ENCODE measurements at places on chromosomes 16 and 17.

DNA sequence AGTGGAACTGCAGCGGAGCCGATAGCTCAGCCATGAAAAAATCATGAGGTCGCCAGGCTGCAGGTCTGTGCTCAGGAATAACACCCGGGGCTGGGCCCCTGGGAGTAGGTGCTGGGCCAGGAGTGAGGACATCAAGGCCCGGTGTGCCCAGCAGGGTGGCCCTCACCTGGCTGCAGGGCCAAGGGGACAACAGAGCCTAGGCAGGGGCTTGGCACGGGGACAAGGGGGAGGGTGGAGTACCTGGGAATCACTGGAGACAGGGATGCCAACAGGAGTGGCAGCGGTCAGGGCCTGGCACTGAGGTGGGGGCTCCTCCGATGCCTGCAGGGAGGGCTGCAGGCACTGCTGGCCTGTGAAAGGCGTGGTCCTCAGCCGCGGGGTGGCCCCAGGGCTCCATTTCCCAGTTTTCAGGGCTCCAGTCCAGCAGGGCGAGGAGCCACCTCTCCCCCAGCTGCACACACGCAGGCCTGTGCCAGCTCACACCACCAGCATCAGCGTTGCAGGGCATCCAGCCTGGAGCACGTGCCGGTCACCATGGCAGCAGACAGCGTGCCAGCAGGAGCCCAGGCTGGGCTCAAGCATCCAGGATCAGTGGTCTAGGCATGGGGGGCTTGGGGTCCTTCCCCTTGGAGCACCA is 4.7 kb upstream of the FSCN2 start:
- DNase-seq = peak; percentile 73

DNA sequence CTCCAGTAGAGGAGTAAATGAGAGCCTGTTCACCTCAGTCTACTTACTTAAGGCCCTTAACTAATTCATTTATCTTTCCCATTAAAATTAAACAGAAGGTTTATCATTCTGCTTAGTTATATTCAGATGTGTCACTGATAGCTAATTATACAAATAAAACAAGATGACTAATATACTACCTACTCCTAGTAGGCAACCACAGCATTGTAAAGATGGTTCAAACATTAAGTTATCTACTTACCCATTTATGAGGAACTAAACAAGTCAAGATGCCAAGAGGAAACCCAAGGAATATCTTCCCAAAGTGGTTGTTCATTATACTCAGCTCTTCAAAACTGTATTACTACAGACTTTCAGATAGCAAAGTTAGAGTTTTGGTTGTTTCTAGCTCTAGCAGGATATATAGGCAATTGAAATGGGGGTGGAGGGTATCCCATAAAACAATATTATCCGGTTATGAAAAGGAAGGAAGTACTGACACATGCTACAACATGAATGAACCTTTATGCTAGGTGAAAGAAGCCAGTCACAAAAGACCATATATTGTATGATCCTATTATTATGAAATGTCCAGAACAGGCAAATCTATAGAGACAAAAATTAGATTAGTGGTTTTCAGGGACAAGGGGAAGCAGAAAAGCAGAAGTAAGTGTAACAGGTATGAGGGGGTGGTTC is 56.5 kb downstream of the SPAG9 start:
- DNase-seq = no peak

DNA sequence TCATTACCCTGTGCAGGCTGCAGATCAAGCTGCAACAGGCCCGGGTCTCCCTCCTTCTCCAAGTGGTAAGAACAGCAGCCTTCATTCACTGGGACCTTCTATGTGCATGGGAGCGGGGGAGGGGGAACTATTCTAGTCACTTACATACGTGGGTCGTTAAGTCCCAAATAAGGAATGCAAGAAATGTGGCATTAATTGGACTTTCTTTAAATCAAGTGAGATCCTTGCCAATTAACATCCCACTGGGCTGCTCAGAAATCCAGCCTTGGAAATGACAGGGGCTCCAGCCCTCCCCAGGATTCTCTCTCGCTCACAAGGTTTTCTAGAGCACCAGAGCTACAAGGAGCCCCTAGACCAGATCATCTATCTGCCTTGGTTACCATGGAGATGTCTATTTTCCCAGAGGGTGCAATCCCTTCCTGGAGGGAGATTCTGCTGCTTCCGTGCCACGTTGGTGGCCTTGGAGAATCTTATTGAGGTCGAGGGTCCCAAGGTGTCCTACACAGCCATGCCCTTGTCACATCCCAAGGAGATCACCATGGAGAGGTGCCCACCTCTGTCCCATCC is 5.2 kb upstream of the EIF1 start:
- DNase-seq = peak; percentile 70

- no peak for DNase-seq
Observed at GRCh38 chr17:52536489-52536888, 378.0 kb upstream of the CA10 start.

GRCh38 chr17:50211249-50212120 is 10.1 kb upstream of the COL1A1 start:
- no peak for DNase-seq

GRCh38 chr17:73643001-73643851 is 1.0 kb downstream of the SDK2 start:
- DNase-seq = peak; percentile 88

DNA sequence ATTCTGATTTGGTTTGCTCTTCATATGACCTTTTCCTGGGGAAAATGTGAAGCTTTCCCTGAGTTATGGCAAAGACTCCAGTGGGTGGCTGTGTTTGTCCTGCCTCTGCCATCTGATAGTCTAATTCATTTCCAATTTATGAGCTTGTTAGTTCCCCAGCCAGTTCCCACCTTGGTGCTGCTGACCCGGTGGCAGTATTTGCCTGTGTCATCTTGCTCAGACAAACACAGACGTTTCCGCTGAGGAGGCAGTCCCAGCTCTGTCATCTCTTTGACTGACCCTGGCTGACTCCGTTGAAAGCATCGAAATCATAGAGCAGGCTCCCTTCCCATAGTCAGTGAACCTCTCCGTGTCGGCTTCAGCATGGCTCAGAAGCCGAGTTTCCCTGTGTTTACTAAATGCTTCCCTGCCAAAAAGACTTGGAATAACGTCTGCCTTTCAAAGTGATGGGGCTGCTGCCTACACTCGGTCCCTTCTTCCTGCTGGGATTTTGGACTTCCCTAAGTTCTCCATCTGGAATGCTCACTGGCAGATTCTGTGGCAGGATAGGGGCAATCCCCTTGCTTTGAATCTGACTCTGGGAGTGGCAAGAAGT is 538.3 kb downstream of the NPIPA7 start:
- no peak for DNase-seq

GRCh38 chr17:65166787-65167186 is 29.6 kb downstream of the RGS9 start:
- no peak for DNase-seq

- DNase-seq = no peak
Observed at GRCh38 chr16:85057212-85057889, 29.8 kb downstream of the KIAA0513 start.

GRCh38 chr16:86151239-86151851 is 252.4 kb downstream of the IRF8 start:
- DNase-seq = no peak

GRCh38 chr17:44820631-44821212 is 9.4 kb downstream of the GJC1 start:
- DNase-seq = no peak

GRCh38 chr17:65054602-65055001 is 1.9 kb downstream of the GNA13 start:
- DNase-seq = no peak

DNA sequence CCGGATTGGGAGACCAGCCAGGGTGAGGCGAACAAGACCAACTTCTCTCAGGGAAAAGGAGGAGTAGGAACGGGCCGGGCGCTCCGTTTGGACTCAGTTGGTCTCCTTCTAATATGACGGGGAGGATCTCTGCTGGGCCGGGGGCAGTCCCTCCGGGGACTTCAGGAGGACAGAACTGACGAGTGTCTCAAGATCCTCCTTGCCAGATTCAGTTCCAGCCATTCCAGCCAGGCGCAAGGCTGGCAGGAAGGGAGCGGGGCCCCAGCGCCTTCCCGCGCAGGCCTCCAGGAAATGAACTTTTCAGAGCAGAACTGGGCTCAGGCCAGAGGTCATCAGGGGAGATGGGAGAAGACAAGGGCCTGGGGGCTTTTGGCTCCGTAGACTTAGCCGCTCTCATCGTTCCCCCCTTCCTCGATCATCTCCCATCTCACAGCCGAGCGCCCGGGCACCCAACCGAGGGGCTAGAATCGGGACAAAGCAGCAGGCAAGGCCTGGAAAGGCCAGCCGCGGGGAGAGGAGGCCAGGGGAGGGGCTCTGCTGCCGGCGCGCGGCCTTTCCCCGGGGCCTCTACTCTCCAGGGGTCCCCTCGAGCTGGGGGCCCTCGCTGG is 1.6 kb downstream of the ZNF423 start:
- peak; percentile 83 for DNase-seq

DNA sequence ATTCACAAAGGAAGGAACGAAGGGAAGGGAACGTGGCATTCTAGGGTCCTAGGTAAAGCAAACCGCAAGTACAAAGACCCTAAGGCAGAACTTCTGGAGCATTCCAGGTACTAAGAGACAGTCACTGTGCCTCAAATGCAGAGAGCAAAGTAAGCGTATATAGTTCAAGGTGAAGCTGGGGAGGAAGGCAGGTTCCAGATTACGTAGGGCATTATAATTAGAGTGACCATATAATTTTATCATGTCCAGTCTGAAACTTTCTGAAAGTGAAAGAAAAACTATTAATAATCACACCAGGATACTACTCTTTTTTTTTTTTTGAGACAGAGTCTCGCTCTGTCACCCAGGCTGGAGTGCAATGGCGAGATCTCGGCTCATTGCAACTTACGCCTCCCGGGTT is 25.7 kb downstream of the METTL16 start:
- DNase-seq = no peak

GRCh38 chr16:1158456-1159324 is 5.8 kb downstream of the CACNA1H start:
- peak; percentile 61 for DNase-seq

- DNase-seq = peak; percentile 34
Observed at GRCh38 chr17:58710948-58711552, 18.6 kb downstream of the RAD51C start.

GRCh38 chr17:39110435-39111136 is 40.9 kb downstream of the PLXDC1 start:
- DNase-seq = no peak

- DNase-seq = peak; percentile 99
Observed at GRCh38 chr17:7716901-7717755, at the start of gene DNAH2. Gene DNAH2 (plus strand): TSS chr17:7717744. CDS start chr17:7719735, 1,991 bp downstream.

DNA sequence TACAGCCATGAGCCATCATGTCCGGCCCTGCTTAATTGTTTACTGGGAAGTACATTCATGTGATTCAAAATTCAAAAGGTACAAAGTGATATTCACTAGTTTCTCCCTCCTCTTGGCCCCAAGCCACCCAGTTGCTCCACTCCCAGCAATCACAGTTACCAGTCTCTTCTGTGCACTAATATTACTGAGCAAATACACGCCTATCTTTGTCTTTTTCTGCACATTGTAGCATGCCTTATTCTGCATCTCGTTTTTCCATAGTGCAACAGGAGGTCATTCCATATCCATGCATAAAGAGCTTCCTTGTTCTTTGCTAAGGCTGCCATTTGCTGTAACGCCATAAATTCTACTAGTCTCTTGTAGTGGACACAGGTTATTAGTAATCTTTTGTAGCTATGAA is 2.2 kb upstream of the ALOX15 start:
- no peak for DNase-seq

- DNase-seq = no peak
Observed at GRCh38 chr17:41610965-41611640, 1.5 kb downstream of the KRT16 start.

DNA sequence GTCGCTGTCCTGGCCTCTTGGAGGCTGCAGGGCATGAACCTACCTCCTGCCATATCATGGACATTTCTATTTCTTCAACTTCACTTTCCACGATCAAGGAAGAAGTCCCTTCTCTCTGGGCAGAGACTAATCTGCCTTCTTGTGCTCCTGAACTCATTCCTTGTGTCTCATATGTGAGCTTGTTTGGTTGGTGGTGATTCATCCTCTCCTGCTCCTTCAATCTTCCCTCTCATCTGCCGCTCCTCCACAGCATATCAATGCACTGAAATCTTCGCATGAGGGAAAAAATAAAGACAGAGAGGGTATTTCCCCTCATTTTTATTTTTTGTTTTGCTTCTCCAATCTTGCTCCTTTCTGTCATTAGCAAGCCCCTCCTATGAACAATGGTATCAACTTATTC is 571.7 kb upstream of the GOT2 start:
- no peak for DNase-seq

DNA sequence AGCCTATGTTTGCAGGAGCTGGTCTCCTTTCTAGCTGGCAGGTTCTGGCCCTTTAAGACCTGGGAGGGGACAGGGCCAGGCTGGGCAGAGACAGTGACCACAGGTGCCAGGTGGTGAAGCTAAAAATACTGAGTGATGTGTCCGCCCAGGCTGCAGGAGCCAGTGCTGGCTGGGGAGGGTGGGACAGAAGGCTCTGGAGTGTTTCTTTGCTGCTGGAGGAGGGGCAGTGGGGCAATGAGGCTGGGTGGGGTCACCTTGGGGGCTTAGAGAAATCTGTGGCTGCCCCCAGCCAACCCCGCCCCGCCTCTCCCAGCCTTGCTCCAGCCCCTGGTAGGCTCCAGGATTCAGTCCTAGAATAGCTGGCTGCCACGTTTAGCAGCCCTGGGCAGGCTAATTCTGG is 30.4 kb upstream of the SBK1 start:
- no peak for DNase-seq

GRCh38 chr16:4426021-4426684 is 485 bp downstream of the DNAJA3 start:
- no peak for DNase-seq

DNA sequence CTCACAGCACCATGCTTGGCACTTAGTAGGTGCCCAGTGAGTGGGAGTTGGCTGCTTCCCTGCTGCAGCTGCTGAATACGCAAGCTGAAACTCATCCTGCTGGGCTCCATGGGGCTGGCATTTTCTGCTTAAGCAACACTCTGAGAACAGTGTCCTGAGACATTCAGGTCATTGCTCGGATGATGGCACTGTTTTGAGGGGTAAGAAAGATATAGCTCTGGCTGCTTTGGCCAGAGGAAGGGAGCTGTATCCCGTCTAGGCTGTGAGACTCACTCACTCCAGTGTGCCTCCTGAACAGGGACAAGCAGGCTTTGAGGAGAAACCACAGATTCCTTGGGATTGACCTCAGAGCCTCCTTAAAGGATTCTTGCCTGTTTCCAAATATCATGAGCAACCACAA is 120.5 kb downstream of the CLEC16A start:
- no peak for DNase-seq

GRCh38 chr17:50021681-50022370 is 26.8 kb upstream of the DLX3 start:
- no peak for DNase-seq

GRCh38 chr17:4482338-4483011 is 16.2 kb upstream of the SPNS2 start:
- DNase-seq = no peak

GRCh38 chr17:34613064-34614019 is 34.0 kb downstream of the TMEM132E start:
- DNase-seq = peak; percentile 96

DNA sequence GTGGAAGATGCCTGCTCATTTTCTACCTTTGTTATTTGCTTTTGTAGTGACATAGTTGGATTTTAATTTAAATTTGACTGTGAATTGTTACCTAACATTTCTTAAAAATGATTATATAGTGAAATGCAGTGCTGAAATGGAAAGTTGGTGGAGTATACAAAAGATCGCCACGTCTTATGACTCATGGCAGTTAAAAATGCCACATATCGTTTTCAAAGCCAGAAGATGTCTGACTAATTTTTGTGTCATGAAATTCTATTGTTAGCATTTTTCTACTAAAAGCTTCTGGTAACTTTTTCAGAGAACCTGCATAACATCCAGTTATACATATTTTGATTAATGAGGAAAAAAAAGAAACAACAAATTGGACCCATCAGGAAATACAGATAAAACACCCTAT is 20.6 kb downstream of the MAP2K4 start:
- DNase-seq = no peak

Data from retina (tissue), 1 donor.